GM12864 (cell line): ENCODE measurements at places on chromosomes 2 and 18.

- no peak for DNase-seq
These were observed 59.1 kb downstream of the REV1 start for GRCh38 chr2:99430614-99431291.

GRCh38 chr2:238727585-238728329 is 120.1 kb upstream of the TWIST2 start:
- no peak for DNase-seq

DNA sequence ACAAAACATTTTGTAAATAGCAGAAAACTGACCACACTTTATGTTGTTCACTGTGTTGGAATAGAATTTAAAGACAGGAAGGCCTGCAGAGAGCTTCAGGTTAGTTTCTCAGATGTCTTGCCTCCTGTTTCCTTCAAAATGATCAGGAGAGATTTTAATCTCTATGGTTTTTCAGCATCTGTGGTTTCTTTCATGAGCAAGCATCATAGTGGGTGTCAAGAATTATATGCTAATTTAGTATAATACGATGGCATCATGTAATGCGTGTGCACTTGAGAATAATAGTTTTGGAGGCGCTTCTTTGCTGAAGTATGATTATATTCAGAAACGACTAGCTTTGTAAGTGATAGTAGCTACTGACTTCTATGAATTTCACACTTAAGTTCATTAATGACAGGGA is 149.9 kb downstream of the PLCL1 start:
- no peak for DNase-seq

- no peak for DNase-seq
These were observed 95.1 kb downstream of the MTCL1 start for GRCh38 chr18:8800445-8800844.

DNA sequence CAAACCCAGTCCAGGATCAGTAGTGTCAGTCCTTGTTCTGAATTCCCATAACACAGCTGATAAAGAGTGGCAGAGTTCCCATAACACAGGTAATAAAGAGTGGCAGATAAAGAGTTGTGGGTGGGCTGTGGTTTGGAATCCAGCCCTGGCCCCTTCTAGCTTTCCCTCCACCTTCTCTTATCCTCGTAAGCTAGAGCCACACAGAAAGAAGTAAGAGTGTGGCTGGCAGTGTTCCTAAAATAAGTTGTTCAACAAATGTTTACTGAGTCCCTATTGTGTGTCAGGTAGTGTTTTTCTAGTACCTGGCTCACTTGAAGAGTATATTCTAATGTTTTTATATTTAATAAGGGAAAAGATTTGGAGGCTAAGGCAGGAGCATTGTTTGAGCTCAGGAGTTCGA is 65.0 kb upstream of the BCL2L11 start:
- DNase-seq, result no peak

DNA sequence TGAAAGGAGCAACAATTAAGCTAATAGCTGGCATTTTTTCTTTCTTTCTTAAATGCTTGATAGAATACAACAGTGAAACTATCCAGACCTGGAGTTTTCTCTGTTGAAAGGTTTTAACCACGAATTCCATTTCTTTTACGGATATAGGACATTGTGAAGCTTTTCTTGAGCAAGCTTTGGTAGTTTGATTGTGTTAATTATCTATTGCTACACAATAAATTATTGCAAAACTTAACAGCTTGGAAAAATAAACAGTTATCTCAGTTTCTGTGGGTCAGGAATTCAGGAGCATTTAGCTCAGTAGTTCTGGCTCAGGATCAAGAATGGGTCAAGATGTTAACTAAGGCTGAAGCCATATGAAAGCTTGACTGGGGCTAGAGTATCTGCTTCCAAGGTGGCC is 11.7 kb downstream of the PHOSPHO2 start:
- no peak for DNase-seq

DNA sequence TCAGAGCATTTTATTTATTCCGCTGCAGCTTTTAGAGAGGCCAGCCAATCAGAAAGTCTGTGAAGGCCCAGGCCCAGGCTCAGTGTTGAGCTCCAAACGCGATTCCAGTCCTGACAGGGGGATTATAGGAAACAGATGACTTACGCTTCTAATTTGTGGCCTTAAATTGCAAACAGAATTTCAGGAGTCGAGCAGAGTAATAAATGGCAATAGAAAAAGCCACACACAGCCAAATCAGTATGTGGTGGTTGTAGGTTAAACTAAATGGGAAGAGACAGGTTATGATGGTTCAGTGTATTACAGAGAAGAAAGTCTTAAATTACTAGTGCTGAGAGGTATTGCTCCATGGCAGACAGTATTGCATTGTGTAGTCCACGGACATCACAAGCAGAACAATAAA is 131.0 kb upstream of the ZEB2 start:
- no peak for DNase-seq

DNA sequence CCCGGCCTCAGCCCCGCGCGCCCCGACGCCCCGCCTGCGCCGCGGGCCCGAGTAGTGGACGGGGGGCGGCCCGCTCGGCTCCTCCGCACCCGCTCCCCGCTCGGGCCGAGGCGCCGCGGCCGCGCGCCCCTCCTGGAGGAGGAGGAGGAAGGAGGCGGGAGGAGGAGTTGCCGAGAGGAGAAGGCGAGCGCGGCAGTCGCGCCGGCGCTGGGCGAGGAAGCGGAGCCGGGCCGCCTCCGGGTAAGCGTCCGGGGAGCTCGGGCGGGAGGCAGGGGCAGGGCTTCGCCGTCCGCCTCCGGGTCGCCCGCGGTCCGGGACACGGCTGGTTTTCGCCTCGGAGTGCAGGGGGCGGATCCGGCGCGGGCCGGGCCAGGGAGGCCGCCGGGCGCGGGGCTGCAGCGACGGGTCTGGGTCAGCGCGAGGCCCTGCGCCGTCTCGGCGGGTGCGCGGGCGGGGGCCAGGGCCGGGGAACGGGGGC is at the start of gene SOCS6:
Gene SOCS6, plus strand, starts transcription at position 195 of the 478 bp plus-strand sequence. CDS start 35,624 bp downstream, outside the sequence.
- peak; percentile 19 for DNase-seq

GRCh38 chr2:188645986-188646385 is 328.2 kb upstream of the COL3A1 start:
- DNase-seq, result no peak
